ENCODE measurements at places on chromosomes 2 and 18.

GRCh38 chr2:127637725-127638252, 8.2 kb upstream of the GPR17 start:
- DNase-seq, result no peak

GRCh38 chr18:28960146-28960545, 783.2 kb upstream of the CDH2 start:
- no peak for DNase-seq

- no peak for DNase-seq
Observed at GRCh38 chr2:82120115-82120514, 1815.6 kb upstream of the LRRTM1 start.

DNA sequence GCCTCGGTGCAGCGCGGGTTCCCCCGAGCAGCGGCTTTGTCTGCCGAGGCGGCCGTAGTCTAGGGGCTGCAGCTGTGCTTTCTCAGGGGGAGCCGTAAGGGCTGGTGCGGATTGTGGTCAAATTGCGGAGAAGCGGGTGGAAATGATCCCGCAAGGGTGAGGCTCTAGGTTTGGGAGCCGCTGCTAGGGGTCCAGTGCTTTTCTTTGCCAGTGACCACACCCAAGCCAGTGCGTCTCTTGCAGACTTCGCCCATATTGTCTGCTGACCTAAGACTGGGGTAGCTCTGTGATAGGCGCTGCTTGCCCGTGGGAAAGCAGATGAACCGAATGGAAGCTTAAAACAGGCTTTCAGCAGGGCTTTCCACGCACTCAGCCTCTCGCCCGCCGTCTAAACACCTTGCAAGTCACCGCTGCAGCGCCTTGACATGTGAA, 2.1 kb downstream of the DPYSL5 start:
- DNase-seq, result no peak

- DNase-seq, result no peak
Observed at GRCh38 chr18:53906681-53907080, 317.8 kb downstream of the MBD2 start.

DNA sequence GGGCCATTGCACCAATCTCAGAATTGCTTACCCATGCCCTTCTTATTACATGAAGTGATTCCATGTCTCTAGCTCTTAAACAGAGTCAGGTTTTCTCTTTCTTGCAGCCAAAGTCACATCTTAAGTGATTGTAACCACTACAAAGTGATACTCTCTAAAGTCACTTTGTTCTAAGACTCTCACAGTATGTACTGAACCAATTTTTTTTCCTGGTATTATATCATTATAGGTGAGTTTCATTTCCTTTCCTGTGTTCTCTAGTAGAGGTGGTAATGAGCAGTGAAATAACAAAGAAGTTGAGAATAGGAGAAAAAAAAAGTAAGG, 66.3 kb upstream of the DARS1 start:
- no peak for DNase-seq

DNA sequence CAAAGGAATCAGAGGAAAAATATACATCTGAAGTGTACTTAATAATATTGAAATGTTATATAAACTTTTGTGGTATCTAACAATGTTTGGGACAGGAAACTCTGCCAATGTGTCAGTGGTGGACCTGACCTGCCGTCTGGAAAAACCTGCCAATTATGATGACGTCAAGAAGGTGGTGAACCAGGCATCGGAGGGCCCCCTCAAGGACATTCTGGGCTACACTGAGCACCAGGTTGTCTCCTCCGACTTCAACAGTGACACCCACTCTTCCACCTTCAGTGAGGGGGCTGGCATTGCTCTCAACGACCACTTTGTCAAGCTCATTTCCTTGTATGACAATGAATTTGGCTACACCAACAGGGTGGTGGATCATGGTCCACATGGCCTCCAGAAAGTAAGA, 32.6 kb downstream of the CALCRL start:
- DNase-seq, result no peak

DNA sequence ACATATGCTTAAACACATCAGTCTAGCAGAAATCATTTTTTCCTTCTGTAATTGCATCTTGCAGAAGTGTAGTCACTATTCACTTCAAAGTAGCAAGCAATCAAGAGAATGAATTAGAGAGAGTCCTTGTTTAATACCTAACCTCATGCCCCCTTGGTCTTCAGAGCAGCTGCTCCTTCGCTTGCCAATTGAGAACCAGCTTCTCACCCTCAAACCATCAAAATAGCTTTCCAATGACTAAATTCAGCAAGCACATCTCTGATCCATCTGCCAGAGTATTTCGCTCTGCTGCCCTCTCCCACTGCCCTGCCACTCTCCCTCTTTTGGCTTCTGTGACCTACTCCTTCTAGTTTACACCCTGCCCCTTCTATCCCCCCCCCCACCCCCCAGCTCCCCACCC, 120.7 kb upstream of the AGAP1 start:
- DNase-seq, result no peak

DNA sequence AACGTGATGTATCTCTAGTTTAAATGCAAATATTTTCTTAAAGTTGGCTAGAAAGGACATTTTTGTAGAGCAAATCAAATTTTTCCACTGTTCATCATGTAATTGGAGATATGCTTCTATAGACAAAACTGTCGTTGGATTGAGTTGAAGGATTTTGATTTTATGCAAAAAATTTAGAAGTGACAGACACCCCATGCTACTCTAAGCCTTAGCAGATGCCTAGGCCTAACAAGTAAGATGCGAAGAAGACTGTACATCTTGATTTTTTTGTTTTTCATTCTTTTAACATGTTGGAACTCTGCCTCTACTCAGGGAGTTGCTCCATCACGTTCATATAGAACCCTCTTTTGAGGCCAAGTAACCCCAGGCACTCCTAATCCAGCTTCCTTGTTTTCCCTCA, 331.0 kb downstream of the PARD3B start:
- DNase-seq, result no peak

GRCh38 chr18:692824-693223, 19.6 kb downstream of the ENOSF1 start:
- no peak for DNase-seq

DNA sequence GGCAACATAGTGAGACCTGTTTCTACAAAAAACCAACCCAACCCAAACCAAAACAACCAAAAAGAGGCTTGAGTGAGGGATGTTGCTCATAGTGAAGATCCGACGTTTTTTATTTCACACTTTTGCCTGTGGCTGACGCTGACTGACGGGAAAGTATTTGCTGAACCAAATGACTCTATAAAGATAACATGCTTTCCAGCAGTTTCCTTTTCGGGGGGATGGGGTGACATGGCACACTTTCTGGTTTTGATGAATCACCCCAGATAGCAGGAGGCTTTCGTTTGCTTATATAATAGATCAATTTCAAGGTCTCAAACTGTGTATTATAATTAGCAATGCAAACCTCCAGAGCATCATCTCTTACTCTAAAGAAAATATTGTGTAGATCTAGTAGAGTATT, 150.8 kb downstream of the AQP4 start:
- DNase-seq, result no peak

GRCh38 chr2:43174368-43174916, 52.0 kb downstream of the ZFP36L2 start:
- DNase-seq, result peak; percentile 83

DNA sequence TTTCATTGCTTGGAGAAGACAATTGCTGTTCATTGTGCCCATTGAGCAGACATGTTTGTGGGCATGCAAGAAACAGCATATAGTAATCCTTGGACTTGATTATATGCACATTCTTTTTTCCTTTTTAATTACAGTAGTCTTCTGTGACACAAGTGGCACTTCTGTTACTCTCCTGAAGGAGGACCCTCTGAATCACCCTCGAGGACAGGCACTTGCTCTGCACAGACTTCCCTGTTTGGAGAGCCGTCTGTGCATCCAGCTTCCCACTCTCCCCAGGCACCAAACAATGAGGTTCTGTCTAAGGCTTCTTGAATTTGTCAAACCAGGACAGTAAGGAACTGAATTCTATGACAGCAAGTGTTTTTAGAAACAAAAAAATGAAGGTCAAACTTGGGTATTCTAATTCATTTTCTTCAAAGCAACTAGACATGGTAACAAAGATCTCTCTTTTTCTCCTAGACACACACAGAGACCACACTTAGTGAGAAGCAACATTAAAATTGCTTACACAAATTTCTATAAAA, 844.6 kb upstream of the ID2 start:
- DNase-seq, result no peak

GRCh38 chr2:147037048-147037447, 807.8 kb upstream of the ACVR2A start:
- no peak for DNase-seq

GRCh38 chr18:23825978-23826405, 136.7 kb downstream of the LAMA3 start:
- DNase-seq, result no peak

- no peak for DNase-seq
Observed at GRCh38 chr2:181157326-181157725, 176.9 kb downstream of the UBE2E3 start.

- no peak for DNase-seq
Observed at GRCh38 chr18:73774811-73775509, 372.7 kb downstream of the FBXO15 start.

GRCh38 chr2:67451086-67451832, 54.1 kb downstream of the ETAA1 start:
- no peak for DNase-seq

DNA sequence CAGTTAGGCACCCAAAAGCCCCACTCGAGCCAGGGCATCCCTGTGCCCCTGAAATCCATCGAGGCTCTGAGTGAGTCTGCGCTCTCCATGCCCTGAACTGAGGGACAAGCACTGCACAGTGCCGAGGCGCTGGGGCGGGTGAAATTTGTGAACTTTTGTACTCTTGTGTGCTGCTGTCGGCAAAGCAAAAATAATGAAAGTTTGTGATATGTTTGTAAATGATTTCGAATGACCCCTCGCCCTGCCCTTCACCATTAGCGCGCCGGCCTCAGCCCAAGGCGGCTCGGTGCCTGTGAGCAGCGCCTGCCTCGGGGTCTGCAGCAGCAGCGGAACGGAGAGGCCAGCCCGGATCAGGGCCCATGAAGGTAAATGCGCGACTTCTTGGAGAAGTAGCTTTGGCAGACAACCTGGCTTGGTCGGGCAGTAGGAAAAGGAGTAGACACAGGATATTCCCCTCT, 1.8 kb upstream of the HOXD4 start:
- DNase-seq, result no peak

DNA sequence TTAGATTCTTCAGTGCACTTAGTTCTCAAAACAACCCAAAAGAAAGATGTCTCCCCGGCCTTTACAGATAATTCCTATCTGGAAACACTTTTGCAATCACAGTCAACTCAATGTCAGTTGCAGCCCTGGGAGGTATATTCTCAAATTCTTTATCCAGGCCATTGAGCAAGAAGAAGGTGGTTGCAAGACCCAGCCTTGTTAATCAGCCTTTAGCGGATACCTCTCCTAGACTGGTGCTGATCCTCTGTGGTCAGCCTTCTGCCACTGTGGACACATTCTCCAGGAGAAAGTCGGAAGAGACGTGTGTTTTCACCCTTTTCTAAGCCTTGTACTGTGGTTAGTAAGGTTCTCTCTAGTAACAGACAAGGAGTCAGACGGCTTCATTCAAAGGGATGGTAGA, 7.8 kb upstream of the FZD7 start:
- no peak for DNase-seq

Data from stimulated activated naive CD4-positive, alpha-beta T cell (primary cell).